ENCODE measurements at places on chromosomes 5 and 9.

- DNase-seq, result no peak
Measured at GRCh38 chr9:124187311-124187710, 70.4 kb upstream of the NEK6 start.

- DNase-seq, result no peak
Measured at GRCh38 chr9:7336356-7337065, 463.1 kb downstream of the DMAC1 start.

DNA sequence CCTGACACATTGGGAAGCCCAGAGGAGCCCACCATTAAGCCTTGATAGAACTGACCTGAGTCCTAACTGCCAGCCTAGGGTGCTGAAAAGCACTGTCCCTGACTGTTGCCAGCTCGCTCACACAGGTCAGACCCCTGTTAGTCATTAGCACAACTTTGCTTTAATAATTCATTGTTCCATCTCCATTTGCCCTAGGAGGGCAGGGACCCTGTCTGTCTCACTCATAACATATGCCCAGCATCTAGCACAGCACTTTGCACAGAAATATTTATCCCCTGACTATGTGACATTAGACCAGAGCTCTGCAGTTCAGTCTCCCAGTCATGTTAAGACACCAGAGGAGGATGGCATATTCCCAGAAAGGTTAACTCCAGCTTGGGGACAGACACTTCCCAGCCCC, 61.8 kb upstream of the STXBP1 start:
- DNase-seq, result no peak

GRCh38 chr9:93467062-93467416, 13.7 kb upstream of the FAM120AOS start:
- DNase-seq, result no peak

GRCh38 chr9:120387257-120388002, 192.5 kb downstream of the CDK5RAP2 start:
- DNase-seq, result no peak

DNA sequence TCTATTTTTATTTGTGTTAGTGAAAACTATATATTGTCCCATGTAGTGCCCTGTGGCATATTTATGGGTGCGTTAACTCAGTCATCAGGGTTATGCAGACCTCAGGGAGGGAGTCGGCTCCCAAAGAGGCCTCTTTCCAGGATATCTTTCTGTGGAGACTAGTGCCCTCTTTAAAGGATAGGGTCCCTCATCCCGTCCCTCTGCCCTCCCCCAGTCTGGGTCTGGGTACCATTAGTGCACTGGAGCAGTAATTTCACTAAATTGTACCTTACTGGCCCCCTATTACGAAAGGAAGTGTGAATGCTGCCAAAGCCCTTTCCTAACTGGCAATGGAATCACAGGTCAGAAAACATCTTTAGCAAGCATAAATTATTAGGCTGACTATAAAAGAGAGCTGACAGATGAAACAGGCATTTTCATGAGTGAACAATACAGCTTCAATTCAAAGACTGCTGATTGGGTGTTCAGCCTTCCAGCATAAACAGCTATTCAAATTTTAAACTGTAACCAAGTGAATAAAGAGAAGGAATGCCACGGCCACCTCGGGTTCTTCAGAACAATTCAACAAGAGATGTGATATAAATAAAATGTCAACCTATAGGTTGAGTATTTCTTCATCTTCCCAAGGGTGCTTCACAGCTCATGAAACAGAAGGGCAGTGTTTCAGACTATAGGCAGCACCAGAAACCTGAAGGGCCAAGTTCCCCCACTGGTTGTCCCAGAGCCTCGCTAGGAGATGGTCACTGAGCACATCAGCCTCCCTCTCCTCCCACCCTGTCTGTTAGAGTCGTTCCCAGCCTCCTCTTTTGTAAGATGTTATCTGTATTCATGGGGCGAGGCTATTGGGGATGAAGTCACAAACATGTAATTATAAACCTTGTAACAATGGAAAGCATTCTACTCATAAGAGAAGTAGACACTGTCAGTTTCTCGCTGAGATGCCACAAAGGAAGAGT, 318.7 kb downstream of the TMEM161B start:
- no peak for DNase-seq

GRCh38 chr5:148820461-148821395, 5.7 kb upstream of the ADRB2 start:
- DNase-seq, result no peak

GRCh38 chr9:18501949-18502348, 28.0 kb downstream of the ADAMTSL1 start:
- DNase-seq, result no peak

DNA sequence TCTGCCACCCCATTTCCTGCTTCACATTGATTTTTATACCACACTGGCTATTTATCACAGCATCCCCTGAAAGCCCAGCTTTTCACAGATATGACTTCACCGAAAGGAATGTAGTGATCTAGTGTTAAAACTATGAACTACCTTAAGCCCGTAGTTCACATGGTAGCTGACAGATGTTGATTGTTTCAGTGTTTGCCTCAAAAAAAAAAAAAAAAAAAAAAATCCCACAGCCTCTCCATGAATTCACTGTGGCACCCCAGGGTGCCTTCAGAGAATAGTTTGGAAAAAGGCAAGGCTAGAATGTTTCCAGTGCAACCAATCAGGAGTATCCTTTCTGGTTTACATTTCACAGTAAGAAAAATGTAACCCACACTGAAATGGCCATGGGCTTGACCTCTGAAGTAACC, 37.1 kb downstream of the GLIS3 start:
- DNase-seq, result no peak

DNA sequence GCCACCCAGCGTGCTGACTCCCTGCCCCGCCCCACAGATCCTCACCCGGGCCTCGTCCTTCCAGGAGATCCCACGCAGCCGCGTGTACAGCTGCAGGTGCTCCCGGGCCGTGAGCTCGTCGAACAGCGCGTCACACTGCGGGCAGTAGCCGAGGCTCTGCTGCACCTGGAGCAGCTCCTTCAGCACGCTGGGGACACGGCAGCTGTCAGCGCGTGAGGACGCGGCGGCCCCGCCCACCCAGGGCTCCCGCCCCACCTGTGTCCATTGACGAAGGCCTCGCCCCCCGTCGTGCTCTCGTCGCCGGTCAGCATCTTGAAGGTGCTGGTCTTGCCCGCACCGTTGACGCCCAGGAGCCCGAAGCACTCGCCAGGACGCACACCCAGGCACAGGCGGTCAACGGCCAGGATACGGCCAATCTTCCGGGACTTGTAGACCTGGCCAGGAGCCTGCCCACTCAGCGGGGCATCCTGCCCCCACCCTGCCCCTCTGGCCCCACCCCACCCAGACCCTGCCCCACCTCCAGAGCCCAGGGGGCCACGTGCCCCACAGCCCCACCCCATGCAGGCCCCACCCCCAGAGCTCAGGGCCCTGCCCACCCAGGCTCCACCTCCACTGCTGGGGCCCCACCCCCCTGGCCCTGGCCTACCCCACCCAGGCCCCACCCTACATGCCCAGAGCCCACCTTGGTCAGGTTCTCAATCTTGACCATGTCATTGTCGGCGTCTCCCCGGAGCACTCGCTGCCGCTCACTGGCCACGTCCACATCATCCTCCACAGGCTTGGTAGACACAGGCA, 13.8 kb upstream of the CLIC3 start:
- DNase-seq, result no peak

DNA sequence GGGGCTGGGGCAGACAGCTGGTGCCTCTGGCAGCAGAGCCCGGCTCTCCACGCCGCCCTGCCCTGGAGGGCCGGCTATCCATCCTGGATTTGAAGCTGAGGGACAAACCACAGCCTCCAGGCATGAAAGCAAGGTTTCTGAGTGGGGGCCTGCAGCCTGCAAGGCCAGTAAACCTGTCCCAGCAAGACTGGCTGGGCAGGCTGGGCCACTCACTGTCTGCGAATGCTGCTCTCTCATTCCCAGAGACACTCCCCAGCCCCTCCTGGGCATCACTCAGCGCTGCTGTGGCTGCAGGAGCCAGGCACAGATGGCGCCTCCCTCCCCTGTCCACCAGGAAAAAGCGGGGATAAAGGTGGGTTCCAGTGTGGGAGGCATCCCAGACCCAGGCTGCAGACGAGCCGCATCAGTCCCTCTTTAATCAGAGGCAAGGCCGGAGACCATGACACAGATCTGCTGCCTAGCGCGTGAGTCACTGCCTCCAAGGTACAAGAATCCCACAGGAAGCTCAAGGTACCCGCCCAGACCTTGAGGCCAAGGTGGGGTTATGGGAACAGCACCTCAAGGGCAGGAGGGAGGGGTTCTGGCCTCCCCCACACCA, 118.0 kb downstream of the VAV2 start:
- DNase-seq, result no peak

GRCh38 chr5:138648841-138649240, 73.6 kb upstream of the HSPA9 start:
- DNase-seq, result no peak

GRCh38 chr5:40828021-40828631, 6.9 kb downstream of the RPL37 start:
- no peak for DNase-seq

GRCh38 chr5:112025757-112026156, 268.8 kb upstream of the NREP start:
- no peak for DNase-seq

- DNase-seq, result no peak
Measured at GRCh38 chr5:61137835-61138234, 24.4 kb downstream of the SMIM15 start.

DNA sequence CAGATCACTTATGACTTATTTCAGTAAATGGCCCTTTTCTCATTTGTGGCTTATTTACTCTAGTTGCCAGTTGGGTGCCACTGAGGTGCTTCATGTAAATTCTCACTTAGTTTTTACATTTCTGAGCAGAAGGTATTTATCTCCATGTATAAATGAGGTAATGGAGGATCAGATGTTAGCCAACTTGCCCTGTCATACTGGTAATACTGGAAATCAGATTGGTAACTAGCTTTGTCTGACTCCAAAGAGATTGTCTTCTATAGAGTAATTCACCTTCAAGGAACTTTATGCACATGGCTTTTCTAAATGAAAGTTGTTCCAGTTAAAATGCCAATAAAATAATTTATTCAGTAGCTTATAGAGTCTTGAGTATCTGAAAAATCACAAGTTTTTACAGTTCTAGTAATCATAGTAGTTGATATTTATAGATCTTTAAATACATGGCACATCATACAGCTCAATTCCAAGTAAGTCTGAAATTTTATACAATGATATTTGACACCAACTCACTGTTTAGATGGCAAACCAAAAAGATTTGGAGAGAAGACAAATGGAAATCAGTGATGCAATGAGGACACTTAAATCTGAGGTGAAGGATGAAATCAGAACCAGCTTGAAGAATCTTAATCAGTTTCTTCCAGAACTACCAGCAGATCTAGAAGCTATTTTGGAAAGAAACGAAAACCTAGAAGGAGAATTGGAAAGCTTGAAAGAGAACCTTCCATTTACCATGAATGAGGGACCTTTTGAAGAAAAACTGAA, 28.8 kb downstream of the RAB14 start:
- DNase-seq, result no peak

All from activated effector memory CD4-positive, alpha-beta T cell treated with anti-CD3 and anti-CD28 coated beads, Interleukin-2, amount 50 U/mL, for 16 hours (primary cell).